Choroid plexus epithelial cell (primary cell): ENCODE measurements at places on chromosomes 4 and X.

DNA sequence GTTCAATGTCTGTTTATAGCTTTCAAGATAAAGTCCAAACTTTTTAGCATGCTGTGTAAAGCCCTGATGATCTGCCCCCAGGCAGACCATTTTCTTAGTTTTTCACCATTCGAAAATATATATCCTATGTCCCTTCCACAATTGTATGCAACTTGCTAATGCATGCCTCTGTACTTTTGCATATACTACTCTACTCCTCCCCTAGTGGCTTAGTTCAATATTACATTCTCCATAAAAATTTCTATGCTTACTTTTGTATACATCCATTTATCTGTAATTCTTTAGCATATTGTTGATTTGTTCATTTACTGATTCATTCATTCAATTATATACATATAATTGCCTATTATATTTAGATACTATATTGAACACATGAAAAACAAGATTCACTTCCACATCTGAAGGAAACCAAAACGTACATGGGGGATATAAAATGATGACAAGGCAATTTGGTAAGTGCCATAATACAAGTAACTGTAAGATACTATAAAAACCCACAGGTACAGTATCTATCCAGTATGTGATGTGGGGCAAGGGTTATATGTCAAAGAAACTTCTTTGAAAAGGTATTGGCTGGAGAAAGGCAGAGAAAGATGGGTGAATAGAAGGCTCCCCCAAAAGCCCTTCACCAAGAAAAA is 902.5 kb downstream of the FAM133A start:
- DNase-seq, result no peak

DNA sequence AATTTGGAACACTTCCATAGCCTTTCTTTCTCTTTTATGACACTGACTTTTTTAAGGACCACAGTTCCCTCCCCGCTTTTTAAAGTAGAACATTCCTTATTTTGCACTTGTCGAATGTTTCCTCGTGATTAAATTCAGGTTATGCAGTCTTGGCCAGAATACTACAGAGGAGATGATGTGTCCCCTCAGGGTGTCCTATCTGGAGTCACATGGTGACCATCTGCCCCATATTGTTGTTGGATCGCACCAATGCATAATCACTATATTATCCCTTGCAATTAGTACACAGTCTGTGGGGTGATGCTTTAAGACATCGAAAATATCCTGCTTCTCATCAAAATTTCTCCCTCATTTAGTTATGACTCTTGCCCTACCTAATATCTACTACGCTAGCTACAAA is 27.4 kb downstream of the WDFY3 start:
- DNase-seq, result no peak

DNA sequence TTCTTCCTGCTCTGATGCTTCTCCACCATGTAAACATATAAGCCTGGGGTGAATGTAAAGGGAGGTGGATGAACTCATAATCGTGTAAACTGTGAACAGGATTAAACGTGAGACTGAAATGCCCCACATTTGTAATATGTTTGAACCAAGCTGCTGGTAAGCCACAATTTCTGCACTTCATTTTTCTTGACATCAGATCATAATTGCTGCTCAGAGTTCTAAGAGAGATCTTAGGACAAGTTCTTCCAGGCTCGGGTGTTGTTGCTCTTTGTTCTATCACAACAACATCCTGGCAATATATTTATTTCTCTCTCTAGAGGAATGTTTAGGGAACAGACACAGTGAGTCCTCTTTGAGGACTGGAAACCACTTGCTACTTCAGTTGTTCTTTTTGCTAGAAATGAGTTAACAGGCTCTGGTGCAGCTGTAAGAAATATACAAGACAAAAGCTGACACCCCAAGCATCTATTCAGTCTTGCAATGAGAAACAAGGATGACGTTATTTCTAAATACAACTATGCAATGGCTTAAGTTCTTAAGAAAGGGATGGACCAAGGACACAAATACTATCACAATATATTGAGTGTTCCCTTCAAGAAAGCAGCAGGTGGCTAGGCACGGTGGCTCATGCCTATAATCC is 59.6 kb downstream of the LNX1 start:
- no peak for DNase-seq

- DNase-seq, result no peak
Observed at GRCh38 chrX:79557212-79557611, 190.1 kb upstream of the ITM2A start.

- no peak for DNase-seq
Observed at GRCh38 chr4:17654701-17655100, 40.3 kb downstream of the MED28 start.

DNA sequence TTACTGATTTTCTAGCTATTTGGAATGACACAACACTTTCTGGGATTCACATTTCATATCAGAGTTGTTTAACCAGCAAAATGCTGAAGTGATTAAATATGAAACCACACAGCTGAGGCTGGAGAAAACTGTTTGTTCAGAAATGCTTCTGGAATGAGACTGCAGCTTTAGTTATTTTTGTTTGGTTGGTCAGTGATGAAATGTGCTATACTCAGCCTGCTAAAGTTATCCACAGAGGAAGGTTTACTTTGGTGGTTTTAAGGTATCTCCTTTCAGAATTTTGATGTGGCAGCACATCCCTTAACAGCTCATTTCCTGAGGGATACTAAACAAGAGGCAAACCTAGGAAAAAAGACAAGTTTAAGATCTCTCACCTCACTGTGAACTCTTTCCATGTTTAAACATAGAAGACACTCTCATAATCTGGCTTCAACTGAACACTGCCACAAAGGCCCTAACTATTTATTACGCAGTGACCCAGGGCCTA is 106.6 kb upstream of the PDE5A start:
- DNase-seq, result peak; percentile 96

GRCh38 chr4:24753519-24753918 is 41.9 kb upstream of the SOD3 start:
- peak; percentile 20 for DNase-seq

GRCh38 chr4:108109997-108110416 is 58.7 kb downstream of the LEF1 start:
- no peak for DNase-seq

- peak; percentile 31 for DNase-seq
Observed at GRCh38 chr4:88526221-88526815, 2.7 kb upstream of the PYURF start.

- DNase-seq, result no peak
Observed at GRCh38 chr4:155592179-155592937, 74.3 kb upstream of the GUCY1A1 start.

DNA sequence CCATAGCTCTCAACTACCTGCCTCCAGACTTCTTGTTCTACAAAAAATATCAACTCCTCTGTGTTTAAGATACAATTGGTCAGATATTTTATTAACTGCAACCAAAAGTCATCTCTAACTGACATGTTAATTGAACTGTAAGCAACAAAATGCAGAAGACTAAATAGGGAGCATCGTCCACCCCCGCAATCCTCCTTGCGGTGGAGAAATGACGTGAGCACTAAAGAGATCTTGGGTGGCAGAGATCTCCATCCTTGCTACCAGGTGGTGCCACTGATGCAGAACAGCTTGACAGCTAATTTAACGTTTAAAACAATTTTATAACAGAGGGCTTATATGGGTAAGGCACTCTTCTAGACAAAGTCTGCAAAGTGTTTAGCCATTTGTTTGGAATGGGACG is 164.4 kb upstream of the FTHL17 start:
- DNase-seq, result no peak

DNA sequence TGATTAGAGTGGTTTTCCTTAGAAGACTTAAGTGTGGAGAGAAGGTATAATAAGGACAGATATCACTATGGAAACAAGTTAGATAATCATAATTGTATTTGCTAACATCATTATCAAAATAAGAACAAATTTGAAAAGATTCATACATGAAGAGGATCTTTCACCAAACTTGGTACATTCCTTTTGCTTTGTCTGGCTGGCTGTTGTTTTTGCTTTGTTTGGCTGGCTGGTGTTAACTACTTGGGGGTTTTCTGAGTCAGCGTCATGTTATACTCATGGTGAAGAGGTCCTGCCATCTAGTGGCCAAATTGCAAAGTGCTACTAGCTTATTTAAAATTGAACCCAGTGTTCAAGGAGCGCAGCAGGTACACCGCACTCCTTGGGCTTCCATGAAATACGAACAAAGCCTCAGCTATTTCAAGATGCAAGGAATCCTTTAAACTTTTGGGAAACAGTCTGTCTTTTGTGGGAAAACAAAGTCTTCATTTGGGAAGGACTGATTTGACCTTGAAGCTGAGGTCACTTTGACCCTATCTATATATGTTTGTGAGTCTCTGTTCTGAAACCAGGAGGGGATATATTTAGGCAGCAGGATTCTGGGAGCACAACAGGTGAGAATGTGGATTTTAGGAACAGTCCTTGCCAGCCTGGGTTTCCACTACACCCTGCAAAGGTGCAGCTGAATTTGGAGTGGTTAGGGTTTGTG is 129.7 kb downstream of the PLS3 start:
- DNase-seq, result peak; percentile 90

- DNase-seq, result no peak
Observed at GRCh38 chr4:80010316-80010715, 62.7 kb downstream of the ANTXR2 start.

DNA sequence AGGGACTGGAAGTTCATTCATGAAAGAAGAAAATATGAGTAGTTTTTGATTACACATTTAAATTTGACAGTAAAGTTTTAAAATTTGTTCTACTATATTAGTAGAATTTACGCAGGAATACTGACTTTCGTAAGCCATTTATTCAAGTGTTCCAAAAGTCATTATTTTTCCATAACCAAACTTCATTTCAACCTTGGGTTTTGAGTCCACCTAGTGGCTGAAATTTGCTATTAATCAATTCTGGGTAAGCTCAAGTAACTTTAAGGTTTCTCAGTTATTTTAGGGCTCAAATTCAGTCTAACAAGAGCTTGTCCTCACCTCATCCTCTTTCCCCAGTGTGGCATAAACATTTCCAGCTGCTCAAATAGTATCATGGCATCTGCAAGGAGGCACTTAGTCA is 175.4 kb downstream of the SH3BGRL start:
- DNase-seq, result peak; percentile 52

DNA sequence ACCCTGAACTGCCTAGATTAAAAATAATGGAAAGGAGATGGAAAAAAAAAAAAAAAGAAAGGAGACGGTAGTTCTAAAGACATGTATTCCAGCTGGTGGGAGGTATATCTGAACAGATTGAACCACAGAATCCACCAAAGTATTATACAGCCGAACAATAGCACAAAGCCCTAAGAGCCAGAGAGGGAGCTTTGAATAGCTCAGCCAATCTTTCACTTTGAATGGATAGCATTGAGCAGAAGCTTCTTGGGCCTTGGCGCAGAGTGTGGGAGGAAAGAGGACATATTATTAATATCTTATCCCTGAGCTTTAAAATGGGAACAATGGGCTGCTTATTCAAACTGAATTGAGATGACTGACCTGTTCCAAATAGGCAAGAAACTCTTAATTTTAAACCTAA is 147.8 kb upstream of the PAQR3 start:
- DNase-seq, result no peak

DNA sequence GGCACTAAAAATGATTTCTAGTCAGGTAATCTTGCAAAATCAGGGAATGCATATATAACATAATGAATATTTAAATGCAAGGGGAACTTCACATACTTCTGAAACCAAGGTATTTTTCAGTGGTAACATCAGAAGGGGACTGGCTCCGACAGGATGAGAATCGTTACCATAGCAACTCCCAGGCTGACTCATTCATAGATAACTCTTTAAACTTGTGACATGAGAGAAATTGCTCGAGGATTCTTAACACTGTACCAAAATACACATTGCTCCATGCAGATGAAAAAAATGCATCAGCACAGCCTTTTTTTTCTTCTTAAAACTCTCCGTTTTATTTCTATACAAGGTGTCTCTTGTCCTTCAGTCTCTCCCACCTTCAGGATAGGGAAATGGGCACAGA is 114.3 kb downstream of the GABRB1 start:
- DNase-seq, result peak; percentile 94

- DNase-seq, result no peak
Observed at GRCh38 chrX:141185366-141185765, 8.4 kb upstream of the LDOC1 start.

DNA sequence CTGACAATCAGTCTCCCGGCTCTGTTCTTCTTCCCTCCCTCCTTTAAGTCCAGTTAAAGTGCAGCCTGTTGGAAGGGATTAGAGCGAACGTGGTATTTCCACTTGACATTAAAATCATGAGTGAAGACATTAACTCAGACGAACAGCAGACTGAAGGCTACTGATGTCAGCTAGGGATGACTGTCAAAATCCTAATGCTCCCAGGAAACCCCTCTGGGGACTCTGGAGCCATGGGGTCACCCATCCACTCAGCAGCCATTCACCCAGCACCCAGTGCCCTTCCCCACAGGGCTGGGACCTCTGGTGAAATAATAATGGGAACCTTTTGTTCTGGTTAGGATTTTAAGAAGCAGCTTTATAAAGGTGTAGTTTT is 113.9 kb downstream of the DRD5 start:
- no peak for DNase-seq
